ENCODE measurements at places on chromosomes 11 and 22. TPM values are rescaled to one million over a fixed set of nuclear protein-coding genes. Genes with fewer than 3 reads are reported as not detected.

Gene MARK2
- 8.4 TPM for total RNA-seq

Gene DMC1
- 1.6 TPM for total RNA-seq

Gene SCGB1D2
- not detected for total RNA-seq

Gene C22orf42
- not detected for total RNA-seq
